Natural killer cell treated with Interleukin-12 subunit alpha and Interleukin-12 subunit beta and Interleukin-15 and Interleukin-18, amount 100 ng/mL, for 72 hours (primary cell): ENCODE measurements at places on chromosomes 7 and 10. TPM values are rescaled to one million over a fixed set of nuclear protein-coding genes. Genes with fewer than 3 reads are reported as not detected.

DNA sequence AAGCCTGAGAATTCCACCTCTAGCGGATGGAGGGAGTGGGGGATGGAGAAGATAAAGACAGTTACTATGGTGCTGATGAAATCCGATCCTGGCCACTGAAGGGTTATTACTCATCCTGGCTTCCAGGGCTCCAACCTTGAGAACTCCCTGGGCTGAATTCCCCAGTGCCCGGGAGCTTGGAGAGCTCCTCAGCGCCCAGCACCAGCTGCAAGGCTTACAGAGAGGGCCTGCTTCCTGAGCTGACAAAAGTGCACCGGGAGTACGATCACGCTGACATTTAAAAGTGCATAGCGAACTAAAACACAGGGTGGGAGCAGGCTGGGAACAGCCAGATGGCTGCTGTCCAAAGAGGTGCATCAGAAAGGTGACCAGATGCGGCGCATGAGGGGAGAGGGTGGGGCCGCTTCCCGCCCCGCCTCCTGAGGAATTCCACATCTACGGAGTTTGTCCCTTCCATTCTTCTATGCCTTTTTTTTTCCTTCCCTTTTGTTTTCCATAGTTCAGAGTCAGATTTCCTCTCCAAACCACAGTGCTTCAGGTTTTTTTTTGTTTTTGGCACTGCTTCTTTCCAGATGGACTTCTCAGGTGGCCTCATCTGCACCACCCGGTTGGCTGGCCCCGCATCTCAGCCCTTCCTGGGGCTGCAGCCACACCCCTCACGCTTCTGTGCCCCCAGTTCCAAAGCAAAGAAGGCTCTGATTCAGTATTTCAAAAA is 62.4 kb upstream of the MKRN1 start:
- DNase-seq = no peak

- no peak for DNase-seq
Observed at GRCh38 chr7:30879139-30880124, 32.2 kb upstream of the AQP1 start.

- DNase-seq = no peak
Observed at GRCh38 chr10:123103944-123104343, 31.8 kb upstream of the HMX3 start.

DNA sequence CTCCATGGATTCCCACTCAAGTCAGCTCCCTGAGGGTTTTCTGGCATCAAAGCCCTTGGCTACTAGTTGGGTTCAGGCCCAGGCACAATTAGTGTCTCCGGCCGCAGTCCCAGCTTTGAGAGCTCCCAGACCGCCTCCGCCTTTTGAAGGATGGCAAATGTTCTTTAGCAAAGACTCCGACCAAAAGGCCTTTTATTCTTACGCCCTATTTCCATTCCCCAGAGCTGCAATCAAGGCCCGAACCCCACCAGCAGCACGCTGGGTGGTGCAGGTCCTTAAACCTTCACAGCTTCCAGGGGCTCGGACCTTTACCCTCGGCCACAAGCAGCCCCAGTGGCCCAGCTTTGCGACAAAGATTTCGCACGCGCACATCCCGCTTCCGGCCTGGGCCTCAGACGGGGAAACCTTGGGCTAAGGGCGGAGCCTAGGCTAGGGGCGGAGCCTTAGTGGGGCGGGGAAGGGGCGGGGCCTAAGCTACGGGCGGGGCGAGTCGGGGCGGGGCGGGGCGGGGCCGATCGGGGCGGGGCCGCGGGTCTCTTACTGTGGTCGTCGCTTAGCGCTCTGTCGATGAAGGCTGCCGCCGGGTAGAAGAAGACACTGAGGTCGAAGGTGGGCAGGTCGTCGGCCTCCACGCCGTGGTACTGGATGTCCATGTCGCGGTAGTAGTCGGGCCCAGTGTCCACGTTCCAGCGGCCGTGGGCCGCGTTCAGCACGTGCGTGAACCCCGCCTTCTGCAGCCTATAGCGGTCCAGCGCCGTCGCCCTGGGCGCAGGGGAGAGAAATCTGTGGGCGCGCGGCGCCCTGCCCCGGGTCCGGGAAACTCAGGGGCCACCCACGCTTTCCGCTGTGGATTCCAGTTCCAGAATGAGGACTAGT is 68.0 kb upstream of the SAMD8 start:
- DNase-seq = peak; percentile 73

GRCh38 chr10:58698777-58699356 is 186.2 kb downstream of the BICC1 start:
- DNase-seq = no peak

DNA sequence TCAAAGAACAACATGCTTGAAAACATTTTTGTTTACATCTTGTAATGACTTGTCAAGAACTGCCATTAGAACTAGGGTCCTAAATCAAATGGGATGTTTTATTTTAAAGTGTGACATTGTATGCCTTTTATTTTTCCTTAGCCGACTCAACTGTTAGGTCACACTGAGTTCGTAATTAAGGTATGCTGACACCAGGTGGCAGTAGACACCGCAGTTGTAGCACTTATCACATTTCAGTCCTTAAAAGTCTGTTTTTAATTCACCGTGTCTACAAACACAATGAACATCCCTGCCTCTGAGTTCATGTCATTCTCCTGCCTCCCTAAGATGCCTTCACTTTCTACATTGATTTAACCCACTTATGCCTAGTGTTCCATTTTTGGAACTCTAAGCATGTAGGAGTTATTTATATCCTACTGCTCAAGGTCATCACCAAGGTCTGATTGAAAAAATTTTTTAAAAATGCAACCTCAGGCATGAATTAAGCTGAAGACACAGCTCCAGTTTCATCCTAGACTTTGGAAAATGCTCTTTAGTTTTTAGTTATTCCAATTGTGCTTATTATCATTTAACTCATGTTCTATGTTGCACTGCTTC is 186.1 kb downstream of the BMPER start:
- no peak for DNase-seq

DNA sequence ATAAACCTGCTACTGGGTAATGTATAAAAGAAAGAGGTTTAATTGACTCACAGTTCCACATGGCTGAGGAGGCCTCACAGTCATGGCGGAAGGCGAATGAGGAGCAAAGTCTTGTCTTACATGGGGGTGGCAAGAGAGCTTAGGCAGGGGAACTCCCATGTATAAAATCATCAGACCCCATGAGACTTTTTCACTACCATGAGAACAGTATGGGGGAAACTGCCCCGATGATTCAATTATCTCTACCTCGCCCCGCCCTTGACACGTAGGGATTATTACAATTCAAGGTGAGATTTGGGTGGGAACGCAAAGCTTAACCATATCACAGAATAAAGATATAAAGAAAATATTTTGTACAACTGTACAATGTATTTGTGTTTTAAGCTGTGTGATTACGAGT is 39.4 kb upstream of the PLCE1 start:
- DNase-seq = no peak

GRCh38 chr10:36423821-36424248 is 701.6 kb upstream of the ANKRD30A start:
- no peak for DNase-seq

- no peak for DNase-seq
Observed at GRCh38 chr10:52313256-52313932, 687 bp upstream of the DKK1 start.

GRCh38 chr10:5442990-5443370 is 30.6 kb downstream of the NET1 start:
- no peak for DNase-seq

DNA sequence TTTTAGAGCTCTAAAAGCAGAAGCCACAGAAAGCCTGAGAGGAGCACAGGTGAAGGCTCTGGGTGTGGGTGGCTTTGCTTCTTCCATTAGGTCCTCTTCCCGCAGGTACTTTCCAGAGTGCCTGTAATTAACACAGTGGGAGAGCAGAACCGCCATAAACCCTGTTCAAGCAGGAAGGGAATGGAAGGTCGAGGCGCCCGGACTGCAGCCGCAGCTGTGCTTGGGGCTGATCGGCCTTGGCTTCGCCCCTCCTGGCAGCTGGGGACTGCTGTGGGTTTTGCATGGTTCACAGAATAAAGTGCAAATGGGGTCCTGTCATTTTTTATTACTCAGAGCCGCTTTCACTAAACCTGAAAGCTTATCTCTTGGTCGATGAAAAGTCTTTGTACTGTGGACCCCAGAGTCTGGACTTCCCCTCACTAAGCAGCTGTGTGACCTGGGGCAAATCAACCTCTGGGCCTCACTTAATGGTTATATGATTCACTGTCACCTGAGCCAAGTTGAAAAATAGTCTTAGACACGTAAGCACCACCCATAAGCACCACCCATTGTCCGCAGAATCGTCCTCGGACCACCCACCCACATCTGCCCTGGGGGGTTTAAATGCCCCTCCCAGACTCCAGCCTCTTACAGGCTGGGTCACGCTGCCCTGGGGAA is 100.9 kb downstream of the XRCC2 start:
- no peak for DNase-seq

DNA sequence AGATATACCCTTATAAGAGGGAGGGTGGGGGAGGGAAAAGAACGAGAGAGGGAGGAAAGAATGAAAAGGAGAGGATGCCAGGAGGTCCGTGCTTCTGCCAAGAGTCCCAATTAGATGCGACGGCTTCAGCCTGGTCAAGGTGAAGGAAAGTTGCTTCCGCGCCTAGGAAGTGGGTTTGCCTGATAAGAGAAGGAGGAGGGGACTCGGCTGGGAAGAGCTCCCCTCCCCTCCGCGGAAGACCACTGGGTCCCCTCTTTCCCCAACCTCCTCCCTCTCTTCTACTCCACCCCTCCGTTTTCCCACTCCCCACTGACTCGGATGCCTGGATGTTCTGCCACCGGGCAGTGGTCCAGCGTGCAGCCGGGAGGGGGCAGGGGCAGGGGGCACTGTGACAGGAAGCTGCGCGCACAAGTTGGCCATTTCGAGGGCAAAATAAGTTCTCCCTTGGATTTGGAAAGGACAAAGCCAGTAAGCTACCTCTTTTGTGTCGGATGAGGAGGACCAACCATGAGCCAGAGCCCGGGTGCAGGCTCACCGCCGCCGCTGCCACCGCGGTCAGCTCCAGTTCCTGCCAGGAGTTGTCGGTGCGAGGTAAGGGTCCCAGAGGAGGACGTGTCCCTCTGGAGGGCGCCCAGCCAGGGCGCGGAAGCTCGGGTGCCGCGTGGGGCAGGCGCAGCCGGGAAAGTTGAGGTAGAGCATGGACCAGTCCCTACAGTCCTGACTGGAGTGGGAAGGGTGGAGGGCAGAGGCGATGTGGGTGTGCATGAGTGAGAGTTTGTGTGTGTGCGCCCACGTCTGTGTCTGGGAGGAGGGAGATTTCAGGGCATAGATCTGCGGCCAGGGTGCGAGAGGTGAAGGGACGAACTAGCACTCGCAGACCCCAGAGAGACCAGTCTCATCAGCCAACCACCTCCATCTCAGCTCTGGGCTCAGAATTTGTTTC is 844 bp downstream of the GRM3 start:
- DNase-seq = no peak

GRCh38 chr7:11327633-11328032 is 354.0 kb downstream of the PHF14 start:
- no peak for DNase-seq

- no peak for DNase-seq
Observed at GRCh38 chr7:26954951-26955350, 90.6 kb upstream of the SKAP2 start.

DNA sequence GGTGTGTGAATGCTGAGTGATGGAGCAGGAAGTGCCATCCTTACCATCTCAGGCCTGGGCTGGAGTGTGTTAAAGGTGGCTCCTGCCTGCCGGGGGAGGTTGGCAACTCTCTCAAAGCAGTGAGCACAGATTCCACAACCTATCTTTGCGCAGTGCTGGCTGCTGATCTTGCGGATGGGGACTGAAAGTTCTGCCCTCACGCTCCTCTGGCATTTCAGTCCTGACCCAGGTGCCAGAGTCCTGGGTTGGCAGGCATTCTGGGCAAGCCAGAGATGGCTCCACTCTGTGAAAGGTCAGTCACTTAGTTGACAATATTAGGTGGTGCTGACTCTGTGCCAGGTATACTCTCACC is 315.5 kb downstream of the RPS24 start:
- DNase-seq = peak; percentile 25

- DNase-seq = no peak
Observed at GRCh38 chr10:101014230-101014884, 14.7 kb downstream of the LZTS2 start.

DNA sequence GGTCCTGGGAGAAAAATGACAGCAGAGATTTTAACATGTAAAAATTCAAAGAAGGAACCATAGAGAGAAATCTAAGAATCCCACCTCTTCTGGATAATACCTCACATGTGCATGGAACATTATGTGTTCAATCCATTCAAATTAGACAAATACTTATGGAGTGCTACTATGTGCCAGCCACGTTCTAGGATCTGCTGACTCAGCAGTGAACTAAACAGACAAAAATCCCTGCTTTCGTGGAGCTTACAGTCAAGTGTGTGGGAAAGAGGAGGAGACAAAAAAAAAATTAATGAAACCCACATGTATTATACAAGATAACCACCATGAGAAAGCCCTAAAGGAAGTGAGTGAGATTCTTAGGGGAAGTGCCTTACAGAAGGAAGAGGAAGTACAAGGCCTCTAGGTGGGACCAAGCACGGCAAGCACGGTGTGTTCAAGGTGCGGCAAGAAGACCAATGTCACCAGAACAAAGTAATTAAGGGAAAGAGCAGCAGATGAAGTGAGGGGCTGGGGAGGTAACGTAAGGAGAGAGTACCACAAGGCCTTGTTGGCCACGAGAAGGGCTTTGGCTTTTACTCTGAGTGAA is 71.0 kb downstream of the SLC25A13 start:
- no peak for DNase-seq

DNA sequence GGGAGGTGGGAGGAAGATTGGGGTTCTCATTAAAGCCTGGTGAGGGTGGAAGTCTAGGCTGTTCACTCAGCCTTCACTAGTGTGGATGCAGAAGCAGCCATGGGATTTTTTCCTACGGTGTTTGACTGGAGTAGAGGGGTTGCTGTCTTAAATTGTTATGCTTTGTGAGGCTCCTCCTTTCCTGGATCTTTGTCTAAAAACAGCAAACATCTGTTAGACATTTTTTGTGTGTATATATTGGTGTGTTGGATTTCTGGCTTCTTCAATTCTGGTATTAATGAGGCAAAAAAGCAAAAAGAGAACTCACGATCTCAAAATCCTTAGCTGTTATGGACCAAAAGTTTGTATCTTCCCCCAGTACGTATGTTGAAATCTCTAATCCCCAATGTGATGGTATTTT is 28.2 kb downstream of the MEOX2 start:
- DNase-seq = no peak

- no peak for DNase-seq
Observed at GRCh38 chr7:49074538-49074937, 150.2 kb downstream of the CDC14C start.

DNA sequence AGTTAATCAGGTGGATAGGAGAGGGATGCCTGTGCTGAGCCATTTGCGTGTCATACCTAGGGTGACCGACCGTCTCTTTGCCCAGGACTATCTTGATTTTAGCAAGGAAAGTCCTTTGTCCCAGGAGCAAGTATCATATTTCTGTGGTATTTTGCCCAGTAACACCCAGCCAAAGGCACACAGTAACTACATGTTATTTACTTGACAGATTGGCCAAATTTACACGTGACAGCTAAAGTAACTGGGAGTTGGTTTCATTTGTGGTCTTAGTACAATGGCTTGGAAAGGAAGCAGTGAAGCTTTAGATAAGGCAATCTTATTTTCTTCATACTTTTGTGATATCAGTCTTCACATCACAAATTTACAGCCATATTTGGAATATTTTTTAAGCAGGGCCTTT is 142.1 kb downstream of the JCAD start:
- DNase-seq = no peak

Gene ANKRD61
- total RNA-seq = not detected

Gene LGI1
- total RNA-seq = not detected

Gene ADAM22
- 0.29 TPM for total RNA-seq

Gene EIF4EBP2
- total RNA-seq = 54.6 TPM

Gene ACTL6B
- total RNA-seq = not detected

Gene CAMK2G
- 6.9 TPM for total RNA-seq
